ENCODE measurements at places on chromosomes 13 and 19.

- H3K27me3 ChIP-seq, result no peaks in the 10 kb centered on the region
- H3K4me1 ChIP-seq, result no peaks in the 10 kb centered on the region
- H3K36me3 ChIP-seq, result no peaks in the 10 kb centered on the region
- no peak overlapping the region for H3K27ac ChIP-seq
- H3K4me3 ChIP-seq, result no peak overlapping the region
Measured at GRCh38 chr13:41650706-41651105, 193.4 kb downstream of the RGCC start.

GRCh38 chr13:22893777-22894176, 287.0 kb upstream of the SGCG start:
- H3K36me3 ChIP-seq, result no peaks in the 10 kb centered on the region
- H3K4me1 ChIP-seq, result no peaks in the 10 kb centered on the region
- no peak overlapping the region for H3K4me3 ChIP-seq
- H3K27ac ChIP-seq, result no peak overlapping the region
- H3K27me3 ChIP-seq, result no peaks in the 10 kb centered on the region

- H3K36me3 ChIP-seq, result peaks cover 2% of the 10 kb centered on the region
- 0 out of 2 replicates have a peak, but pooled peaks cover 3% of the 10 kb centered on the region for H3K4me1 ChIP-seq
- no peak overlapping the region for H3K4me3 ChIP-seq
- no peak overlapping the region for H3K27ac ChIP-seq
- no peaks in the 10 kb centered on the region for H3K27me3 ChIP-seq
Measured at GRCh38 chr13:36328821-36329220, 17.4 kb downstream of the SPART start.

DNA sequence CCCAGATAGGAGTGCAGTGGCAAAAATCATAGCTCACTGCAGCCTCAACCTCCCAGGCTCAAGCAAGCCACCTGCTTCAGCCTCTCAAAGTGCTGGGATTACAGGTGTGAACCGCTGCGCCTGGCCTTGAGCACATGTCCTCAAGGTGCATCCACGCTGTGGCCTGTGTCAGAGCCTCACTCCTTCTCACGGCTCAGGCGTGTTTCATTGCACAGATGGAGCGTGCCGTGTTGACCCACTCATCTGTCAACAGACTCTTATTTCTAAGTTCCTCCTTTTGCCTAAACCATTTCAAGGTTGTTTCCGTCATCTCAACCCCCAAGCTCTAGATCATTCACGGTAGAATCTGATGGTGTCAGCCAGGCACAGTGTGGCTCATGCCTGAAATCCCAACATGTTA, 28.2 kb downstream of the ATP8B3 start:
- DNase-seq, result no peak
- no peak overlapping the region for H3K4me3 ChIP-seq
- no peaks in the 10 kb centered on the region for H3K36me3 ChIP-seq
- peaks cover 5% of the 10 kb centered on the region for H3K27me3 ChIP-seq
- 0 out of 2 replicates have a peak, but pooled peaks cover 1% of the 10 kb centered on the region for H3K4me1 ChIP-seq

- no peaks in the 10 kb centered on the region for H3K4me1 ChIP-seq
- H3K4me3 ChIP-seq, result no peak overlapping the region
- DNase-seq, result no peak
- H3K27ac ChIP-seq, result no peak overlapping the region
- peaks cover 30% of the 10 kb centered on the region for H3K36me3 ChIP-seq
- H3K27me3 ChIP-seq, result no peaks in the 10 kb centered on the region
Measured at GRCh38 chr19:46608178-46608577, 7.0 kb downstream of the CALM3 start.

DNA sequence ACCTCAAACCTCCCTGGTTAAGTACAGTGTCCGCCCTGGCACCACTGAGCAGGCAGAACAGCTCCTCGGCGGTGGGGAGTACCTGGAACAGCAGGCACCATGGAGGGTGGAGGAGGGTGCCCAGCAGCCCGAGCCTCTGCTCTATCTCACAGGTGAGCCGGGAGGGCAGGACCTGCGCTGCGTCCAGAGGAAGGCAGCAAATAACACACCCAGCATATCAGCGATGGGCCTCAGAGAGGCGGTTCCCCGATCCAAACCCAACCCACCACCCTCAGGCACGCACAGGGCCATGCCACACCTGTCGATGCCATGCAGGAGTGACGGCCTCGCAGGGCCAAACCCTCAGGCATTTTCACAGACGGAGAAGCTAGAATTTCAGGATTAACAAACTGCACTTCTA, 11.8 kb downstream of the PEPD start:
- peaks cover 8% of the 10 kb centered on the region for H3K4me1 ChIP-seq
- DNase-seq, result no peak
- no peak overlapping the region for H3K4me3 ChIP-seq
- no peaks in the 10 kb centered on the region for H3K36me3 ChIP-seq

- H3K4me1 ChIP-seq, result peaks cover 1% of the 10 kb centered on the region
- H3K27me3 ChIP-seq, result no peaks in the 10 kb centered on the region
- H3K36me3 ChIP-seq, result 0 out of 2 replicates have a peak, but pooled peaks cover 2% of the 10 kb centered on the region
- peak; percentile 98 for DNase-seq
- no peak overlapping the region for H3K27ac ChIP-seq
Measured at GRCh38 chr19:55654323-55654867, 440 bp upstream of the U2AF2 start.

GRCh38 chr13:45367358-45367757, 26.4 kb upstream of the TPT1 start:
- no peaks in the 10 kb centered on the region for H3K27me3 ChIP-seq
- no peaks in the 10 kb centered on the region for H3K36me3 ChIP-seq
- no peak overlapping the region for H3K4me3 ChIP-seq
- peak; percentile 20 for DNase-seq

- H3K4me3 ChIP-seq, result peak within 1 kb of the TSS; percentile 92
- peaks cover 3% of the 10 kb centered on the region for H3K36me3 ChIP-seq
- peak; percentile 80 for DNase-seq
- H3K4me1 ChIP-seq, result 0 out of 2 replicates have a peak, but pooled peaks cover 2% of the 10 kb centered on the region
Measured at GRCh38 chr19:17932485-17933338, at the start of gene CCDC124. TSS of gene CCDC124 (plus strand) at chr19:17933015. CDS start at chr19:17936421, 3,406 bp downstream.

- no peak overlapping the region for H3K27ac ChIP-seq
- no peaks in the 10 kb centered on the region for H3K27me3 ChIP-seq
- no peaks in the 10 kb centered on the region for H3K36me3 ChIP-seq
- H3K4me1 ChIP-seq, result no peaks in the 10 kb centered on the region
Measured at GRCh38 chr19:40141551-40141950, 49.7 kb upstream of the MAP3K10 start.
